ENCODE measurements at places on chromosomes 5 and 9.

- DNase-seq: no peak
Measured at GRCh38 chr5:132915681-132916080, 42.2 kb downstream of the LEAP2 start.

GRCh38 chr9:91896097-91896496 lies 53.9 kb downstream of the ROR2 start:
- no peak for DNase-seq

DNA sequence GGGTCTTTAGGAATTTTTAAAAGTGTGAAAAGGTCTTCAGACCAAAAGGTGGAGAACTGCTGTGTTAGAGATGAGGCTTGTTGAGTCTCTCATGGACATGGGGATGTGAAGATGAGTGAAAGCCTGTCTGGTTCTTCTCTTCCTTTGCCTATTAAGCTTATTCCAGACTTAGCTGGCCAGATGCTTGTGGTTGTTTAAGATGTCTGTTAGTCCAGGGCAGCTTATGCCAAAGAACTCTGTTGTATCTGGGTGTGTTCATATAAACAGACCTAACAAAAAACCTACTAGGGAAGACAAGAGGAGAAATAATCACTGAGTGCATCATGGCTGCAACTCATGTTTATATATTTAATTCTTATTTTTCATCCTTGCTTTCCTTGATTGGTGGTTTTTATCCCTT lies 57.5 kb upstream of the NCS1 start:
- no peak for DNase-seq

- no peak for DNase-seq
Measured at GRCh38 chr5:148850836-148851235, 24.4 kb downstream of the ADRB2 start.
